Skeletal muscle cell (primary cell): ENCODE measurements at places on chromosomes 3 and 15.

GRCh38 chr3:111521891-111522290 lies 20.1 kb upstream of the CD96 start:
- peak; percentile 64 for DNase-seq

DNA sequence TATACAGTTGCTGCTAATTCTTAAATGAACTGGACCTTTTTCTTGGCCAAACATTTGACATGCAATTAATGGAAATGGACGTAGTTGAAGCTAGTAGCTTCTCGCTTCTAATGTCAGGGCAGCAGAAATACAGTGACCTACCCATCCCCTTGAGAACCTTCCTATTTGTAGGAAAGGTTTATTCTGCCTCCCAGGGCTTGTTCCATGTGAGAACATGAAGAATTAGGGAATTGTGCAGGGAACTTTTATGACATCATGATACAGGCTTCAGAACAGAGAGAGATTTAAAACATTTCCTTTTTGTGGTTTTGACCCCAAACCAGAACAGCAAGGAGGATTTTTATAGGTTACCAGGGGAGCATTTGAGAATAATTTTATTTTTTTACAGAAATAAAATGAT lies 406.6 kb upstream of the PPP2R3A start:
- peak; percentile 17 for DNase-seq

- DNase-seq = no peak
These were observed 595.1 kb downstream of the TUSC7 start for GRCh38 chr3:117304681-117305080.

- no peak for DNase-seq
These were observed 35.9 kb downstream of the CFAP91 start for GRCh38 chr3:119738741-119739140.

DNA sequence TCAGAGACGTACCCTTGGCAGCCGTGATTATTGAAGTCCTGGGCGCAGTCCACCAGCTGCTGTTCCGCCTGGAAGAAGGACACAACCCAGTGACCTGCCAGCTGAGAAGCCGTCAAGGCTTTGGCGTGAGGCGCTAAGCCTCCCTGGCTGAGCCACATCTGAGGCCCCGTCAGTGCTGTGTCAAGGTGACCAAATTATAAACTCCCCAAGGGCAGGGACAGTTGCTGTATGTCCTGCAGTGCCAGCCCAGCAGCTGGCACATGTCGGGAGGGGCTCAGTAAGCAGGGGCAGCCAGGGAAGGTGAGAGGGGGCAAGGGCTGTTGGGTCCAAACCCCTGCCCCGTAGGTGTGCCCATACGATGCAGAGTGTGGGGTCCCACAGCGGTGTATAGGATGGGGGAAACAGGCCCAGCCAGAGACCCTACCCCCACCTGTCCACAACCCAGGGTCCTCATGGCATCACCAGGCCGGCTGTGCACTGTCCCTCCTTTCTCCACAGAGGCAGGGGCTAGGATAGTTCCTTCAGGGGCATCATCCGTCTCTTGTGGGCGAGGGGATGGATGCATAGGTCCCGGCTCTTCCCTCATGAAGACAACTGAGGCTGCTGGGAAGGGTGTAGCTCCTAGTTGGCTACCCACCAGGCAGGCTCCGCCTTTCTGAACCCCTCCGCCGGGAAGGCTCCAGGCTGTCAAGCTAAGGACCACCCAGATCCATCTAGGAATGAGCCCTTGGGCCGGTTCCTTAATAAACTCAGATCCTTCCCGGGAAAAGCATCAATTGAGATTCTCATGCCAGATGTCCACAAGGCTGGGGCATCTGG lies 13.2 kb downstream of the CTSH start:
- DNase-seq = no peak

GRCh38 chr15:82714016-82714415 lies 4.3 kb upstream of the AP3B2 start:
- no peak for DNase-seq

DNA sequence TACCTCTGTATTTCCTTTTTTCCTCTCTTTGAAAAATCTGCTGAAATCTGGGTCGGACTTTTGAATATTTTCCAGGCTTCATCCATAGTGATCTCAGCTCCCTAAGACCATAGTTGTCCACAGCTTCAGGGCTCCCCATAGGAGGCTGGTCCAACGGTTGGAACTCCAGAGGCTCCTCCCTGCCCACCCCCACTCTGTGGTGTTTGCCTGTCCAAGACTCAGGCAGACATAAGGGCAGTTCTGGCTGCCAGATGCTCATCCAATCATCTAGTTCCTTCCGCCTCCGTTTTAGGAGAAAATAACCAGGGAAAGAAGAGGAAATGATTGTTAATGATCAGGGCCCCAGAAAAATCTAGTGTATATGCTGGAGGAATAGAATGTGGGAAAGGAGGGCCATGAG lies 27.9 kb upstream of the PRTG start:
- DNase-seq = no peak

GRCh38 chr3:134038716-134039115 lies 9.0 kb upstream of the SLCO2A1 start:
- DNase-seq = no peak

DNA sequence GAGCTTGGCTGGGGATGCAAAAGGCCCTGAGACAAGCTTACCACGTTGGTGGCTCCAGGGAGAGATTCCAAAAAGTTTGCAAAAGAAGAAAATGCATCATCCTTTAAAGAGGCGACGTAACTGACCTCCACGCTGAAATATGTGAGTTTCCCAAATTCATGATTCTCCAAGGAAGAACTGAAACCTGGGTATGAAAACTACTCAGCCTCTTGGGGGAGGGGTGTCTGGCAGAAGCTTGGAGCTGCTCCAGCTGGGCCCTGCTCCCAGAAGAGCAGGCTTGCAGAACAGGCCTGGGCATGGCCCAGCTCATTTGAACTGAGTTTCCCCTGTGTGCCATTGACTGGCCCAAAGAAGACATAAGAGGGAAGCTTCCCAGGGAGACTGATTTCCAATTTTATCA lies 20.5 kb downstream of the CPN2 start:
- peak; percentile 71 for DNase-seq

- no peak for DNase-seq
These were observed 103.9 kb upstream of the HES1 start for GRCh38 chr3:194031867-194032635.

DNA sequence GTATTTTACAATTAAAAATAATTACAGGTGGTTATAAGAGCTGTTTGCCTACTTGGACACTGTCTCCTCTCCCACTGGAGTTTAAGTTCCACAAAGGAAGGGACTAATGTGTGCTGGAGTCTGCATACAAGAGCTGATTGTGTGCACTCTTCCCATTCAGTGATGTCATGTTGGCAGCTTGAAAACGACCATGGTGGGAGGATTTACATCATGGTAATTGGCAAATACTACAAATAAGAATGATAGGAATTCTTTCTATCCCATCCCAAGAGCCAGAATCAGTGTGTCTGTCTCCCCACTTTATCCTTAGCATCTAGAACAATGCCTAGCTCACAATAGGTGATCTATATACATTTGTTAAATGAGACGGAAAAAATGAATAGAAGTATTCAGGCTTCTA lies 14.1 kb downstream of the ITGA11 start:
- no peak for DNase-seq

DNA sequence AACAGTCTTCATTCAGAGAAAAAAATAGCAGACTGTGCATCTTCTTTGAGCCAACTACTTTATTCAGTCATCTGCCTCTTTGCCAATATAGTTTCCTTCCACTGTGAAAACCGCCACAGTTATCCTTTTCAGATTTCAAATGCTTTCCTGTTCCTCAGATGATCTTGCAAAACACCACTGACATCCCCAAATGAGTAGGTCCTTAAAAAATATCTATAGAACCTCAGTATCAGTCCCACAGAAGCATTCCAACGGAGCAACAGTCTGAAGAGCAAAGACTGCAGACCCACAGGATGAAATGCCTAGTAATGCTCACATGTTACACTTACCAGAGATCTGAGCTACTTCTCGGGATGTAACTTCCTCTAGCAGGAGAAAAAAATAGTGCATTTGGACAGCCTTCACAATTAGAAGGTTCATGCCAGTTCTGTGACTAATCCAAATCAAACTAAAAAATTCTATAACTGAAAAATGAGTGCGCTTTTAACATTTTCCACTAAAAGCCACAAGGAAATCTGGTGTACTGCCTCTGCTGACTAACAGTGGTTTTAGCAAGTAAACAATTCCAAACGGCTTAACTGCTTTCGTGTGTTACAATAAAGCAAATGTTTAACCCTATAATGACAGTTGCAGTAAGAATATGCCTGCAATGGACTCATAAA lies at the start of gene ANKRD28:
TSS of gene ANKRD28 (minus strand) at position 338 of the 662 bp plus-strand sequence. CDS start 1,458 bp downstream, outside the sequence.
- peak; percentile 86 for DNase-seq

GRCh38 chr15:70508561-70509281 lies 254.6 kb downstream of the UACA start:
- peak; percentile 66 for DNase-seq

- no peak for DNase-seq
These were observed 438 bp upstream of the SLC49A4 start for GRCh38 chr3:122794483-122794778.

GRCh38 chr15:95793231-95793630 lies 537.3 kb upstream of the NR2F2 start:
- no peak for DNase-seq

- DNase-seq = no peak
These were observed 554.2 kb downstream of the TUSC7 start for GRCh38 chr3:117263745-117264144.

GRCh38 chr15:46280762-46281542 lies 646.1 kb downstream of the SQOR start:
- DNase-seq = no peak

DNA sequence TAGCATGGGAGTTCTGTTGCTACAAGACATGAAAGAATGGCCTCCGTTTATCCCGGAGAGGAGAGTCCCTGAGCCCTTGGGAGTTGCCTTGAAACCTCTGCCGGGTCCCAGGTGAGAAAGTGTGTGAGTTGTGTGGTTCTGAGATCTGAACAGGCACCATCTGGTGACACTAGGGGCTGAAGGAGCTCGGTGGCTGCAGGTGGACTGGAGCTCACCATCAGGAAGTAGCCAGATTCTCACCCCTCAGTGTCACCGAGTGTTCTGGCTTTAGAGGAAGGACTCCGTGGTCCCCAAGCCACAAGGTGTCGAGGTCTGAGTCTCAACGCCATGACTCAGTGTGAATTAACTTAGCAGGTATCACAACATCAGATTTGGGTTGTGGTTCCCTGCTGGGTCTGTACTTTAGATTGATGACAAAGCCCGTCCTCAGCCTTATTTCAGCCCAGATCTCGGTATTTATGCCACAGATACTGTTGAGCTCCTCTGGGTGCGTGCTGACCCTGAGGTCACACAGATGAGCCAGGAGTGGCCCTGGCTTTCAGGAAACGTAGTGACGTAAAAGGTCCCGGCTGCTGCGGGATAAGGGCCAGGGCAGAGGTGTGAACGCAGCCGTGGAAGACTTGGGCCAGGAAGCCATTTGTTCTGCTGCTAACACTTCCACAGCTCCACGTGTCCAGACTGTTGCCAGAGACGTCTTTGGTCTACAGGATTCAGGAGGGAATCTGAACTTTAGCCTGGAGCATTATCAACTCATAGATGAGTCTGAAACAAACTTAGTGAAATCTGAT lies 54.4 kb downstream of the PGPEP1L start:
- no peak for DNase-seq
